Stomach (tissue), 19 donors: ENCODE measurements at places on chromosomes 2 and 18.

- DNase-seq: peak; percentile 36
These were observed 635 bp downstream of the SETBP1 start for GRCh38 chr18:44681076-44681970.

DNA sequence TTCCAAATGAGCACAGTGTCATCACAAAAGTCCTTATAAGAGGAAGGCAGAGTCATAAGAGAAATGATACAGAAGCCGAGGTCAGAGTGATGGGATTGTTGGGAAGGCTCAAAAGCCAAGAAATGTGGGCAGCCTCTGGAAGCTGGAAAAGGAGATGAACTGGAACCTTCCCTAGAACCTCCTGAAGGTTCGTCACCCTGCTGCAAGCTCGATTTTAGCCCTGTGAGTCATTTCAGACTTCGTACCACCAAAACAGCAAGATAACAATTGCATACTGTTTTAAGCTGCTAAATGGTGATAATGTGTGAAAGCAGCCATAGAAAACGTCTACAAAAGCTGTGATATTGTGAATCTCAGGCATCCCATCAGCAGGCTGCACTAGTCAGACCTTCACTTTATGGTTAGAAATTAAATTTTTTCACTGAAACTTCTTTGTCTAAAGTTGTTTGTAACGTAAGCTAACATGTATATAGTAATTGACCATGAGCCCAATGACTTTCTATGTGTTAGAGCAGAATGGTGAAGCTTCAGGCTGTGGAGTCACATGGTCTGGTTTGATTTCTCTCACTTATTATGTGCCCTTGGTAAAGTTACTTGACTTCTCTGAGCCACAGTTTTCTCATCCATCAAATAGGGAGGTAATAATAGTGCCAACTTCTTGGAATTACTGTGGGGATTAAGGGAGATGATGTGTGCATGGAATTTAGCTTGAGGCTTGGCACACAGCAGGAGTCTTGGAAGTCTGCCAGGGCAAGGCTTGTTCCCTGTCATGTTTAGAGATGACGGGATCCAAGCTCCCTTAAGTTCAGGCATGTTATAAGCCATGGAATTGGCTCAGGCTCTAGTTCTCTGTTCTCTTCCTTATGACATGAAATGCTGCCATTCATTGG, 132.0 kb upstream of the CCDC195 start:
- DNase-seq: peak; percentile 76

DNA sequence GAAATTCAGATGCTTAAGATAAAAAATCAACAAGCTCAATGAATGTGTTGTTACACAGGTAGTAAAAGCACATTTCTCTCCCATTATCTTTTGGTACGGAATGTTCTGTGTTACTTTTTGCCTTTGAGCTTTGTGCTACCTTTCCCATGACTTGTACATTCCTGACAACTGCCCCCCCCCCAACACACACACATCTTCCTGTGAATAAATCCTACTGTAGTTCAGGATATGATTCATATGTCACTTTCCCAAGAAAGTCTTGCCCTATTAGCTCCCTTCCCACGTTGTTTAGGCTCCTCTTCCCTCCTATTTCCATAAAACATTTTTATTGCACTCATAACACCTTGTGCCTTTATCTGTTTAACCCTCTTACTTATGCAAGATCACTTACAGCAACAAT, 442.6 kb upstream of the LRATD1 start:
- no peak for DNase-seq

DNA sequence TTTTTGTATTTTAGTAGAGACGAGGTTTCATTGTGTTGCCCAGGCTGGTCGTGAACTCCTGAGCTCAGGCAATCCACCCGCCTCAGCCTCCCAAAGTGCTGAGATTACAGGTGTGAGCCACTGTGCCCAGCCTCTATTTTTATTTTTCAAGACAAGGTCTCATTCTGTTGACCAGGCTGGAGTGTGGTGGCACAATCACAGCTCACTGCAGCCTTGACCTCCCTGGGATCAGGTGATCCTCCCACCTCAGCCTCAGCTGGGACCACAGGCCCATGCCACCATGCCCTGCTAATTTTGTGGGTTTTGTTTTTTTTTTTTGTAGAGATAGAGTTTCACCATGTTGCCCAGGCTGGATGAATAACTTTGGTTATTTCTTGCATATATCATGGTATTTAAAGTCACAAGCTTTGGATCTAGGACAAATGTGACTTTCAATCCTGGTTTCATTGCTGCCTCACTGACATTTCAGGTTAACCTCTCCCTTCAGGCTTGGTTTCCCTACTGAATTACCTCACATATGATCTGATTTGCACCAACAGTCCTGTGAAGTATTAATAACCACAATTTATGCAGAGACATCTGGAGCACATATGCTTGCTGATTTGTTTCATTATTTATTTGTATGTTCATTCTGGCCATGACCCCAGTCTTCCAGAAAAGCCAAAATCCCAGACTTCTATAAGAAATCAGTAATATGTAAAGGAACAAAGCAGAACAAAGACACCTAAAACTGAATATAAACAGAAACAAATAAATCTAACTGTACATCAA, 17.5 kb upstream of the RAB31 start:
- no peak for DNase-seq

- no peak for DNase-seq
These were observed 27.1 kb downstream of the SH2D6 start for GRCh38 chr2:85445316-85446295.

DNA sequence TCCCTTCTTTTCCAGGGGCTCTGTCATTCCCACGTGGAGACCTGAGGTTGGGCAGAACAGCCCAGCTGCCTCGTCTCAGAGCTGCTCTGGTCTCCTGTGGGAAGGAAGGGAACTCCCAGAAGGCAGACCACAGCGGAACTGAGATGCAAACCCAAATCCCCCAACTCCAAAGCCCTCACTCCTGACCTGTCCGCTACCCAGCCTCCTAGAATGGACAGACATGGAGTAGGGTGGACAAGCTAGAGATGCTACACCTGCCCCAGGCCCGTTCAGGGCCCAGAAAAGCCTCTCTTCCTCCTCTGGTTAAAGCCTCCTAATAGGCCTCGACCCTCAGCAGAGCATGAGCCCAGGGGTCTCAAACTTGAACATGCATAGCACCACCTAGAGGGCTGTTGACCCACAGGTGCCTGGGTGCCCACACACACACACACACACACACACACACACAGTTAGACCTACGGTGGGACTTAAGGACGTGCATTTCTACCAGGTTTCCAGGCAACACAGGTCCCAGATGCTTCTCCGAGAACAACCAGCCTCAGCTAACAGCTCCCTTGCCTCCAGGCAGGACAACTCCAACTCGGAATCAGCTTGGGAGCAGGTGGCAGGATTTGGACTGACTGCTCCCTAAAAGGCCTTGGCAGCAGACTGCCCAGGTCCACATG, 93.5 kb downstream of the TNS1 start:
- DNase-seq: no peak

GRCh38 chr2:42102024-42102590, 54.3 kb downstream of the PKDCC start:
- DNase-seq: peak; percentile 91
